ENCODE measurements at places on chromosomes 4 and X.

- DNase-seq, result no peak
These were observed 1.2 kb downstream of the RAB33B start for GRCh38 chr4:139455126-139455538.

DNA sequence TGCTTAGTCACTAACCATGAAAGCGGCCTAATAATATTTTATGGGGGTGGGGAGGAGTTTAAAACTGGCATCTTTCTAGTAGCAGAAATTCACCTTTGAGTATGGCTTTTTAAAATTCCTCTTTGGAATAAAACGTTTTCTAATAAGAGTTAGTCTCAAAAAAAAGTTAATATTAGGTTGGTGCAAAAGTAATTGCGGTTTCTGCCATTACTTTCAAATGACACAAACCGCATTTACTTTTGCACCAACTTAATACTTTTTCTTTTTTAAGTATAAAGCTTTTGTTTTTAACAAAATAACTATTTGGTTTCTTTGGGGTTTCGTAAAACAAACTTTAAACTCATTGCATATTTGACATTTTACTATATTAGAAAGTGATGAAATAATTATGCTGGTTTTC is 68.4 kb downstream of the FBXO8 start:
- no peak for DNase-seq

GRCh38 chr4:173538148-173538908 is 8.3 kb upstream of the HAND2 start:
- DNase-seq, result no peak

DNA sequence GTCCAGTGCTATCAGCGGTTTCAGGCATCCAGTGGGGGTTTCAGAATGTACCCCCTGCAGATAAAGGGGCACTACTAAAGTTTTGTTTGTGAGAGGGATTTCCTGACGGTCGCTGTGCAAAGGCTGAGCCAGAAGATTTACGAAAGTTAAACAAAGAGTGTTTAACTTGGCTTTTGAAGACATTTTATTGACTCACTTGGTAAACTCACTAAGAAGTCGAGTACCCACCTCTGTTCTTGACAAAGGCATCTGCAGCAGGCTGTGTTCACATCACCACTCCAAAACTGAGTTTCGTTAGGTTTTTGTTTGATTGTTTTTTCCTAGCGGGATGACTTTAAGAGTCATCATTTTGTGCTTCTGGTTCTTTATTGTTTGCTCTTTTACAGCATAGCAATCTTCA is 143.9 kb upstream of the TBL1X start:
- DNase-seq, result no peak

DNA sequence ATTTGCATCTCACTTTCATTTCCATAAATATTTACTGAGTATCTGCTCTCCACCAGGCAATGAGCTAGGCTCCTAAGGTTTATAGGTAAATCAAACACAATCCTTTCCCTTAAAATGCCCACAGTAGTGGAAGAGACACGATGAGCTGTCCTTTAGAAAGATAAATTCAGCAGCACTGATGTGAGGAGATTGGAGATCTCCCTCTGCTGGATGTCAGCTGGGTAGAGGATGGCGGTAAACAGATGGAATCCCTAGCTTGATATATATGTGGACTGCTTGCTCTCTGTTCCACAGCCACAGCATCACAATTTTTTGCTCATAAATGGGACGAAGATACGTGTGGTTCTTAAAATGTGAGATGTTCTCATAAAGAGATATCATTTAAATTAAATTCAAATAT is 216.4 kb upstream of the RASGEF1B start:
- peak; percentile 35 for DNase-seq

DNA sequence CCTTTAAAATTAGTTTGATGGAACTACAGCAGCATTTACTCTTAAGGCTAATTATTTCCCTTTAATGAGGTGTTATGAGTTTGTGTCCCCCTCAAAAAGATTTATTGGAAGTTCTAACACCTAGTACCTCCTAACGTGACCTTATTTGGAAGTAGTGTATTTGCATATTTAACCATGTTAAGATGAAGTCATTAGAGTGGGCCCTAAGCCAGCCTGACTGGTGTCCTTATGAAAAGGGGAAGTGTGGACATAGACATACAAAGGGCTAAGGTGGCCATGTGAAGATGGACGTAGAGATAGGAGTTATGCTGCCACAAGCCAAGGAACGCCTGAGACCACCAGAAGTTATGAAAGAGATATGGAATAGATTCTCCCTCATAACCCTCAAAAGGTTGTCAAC is 985.4 kb upstream of the INTU start:
- DNase-seq, result no peak

DNA sequence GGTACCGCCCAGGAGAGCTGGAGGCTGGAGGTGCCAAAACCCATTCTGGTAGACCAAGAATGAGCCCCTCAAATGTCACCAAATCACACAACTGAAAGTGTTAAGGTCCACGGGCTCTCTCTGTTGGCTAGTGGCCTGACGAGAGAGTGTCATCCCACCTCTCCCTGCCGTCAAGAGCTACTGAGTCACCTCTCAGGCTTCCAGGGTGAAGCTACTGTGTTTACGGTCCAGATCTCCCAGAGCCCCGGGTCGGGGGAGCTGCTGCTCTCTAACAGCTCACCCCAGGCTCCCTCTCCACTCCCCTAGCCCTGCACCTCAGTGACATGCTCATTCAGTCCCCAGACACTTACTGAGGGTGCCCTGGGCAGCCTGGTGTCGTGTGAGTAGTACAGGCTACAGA is 59.2 kb downstream of the ADGRG2 start:
- DNase-seq, result no peak

DNA sequence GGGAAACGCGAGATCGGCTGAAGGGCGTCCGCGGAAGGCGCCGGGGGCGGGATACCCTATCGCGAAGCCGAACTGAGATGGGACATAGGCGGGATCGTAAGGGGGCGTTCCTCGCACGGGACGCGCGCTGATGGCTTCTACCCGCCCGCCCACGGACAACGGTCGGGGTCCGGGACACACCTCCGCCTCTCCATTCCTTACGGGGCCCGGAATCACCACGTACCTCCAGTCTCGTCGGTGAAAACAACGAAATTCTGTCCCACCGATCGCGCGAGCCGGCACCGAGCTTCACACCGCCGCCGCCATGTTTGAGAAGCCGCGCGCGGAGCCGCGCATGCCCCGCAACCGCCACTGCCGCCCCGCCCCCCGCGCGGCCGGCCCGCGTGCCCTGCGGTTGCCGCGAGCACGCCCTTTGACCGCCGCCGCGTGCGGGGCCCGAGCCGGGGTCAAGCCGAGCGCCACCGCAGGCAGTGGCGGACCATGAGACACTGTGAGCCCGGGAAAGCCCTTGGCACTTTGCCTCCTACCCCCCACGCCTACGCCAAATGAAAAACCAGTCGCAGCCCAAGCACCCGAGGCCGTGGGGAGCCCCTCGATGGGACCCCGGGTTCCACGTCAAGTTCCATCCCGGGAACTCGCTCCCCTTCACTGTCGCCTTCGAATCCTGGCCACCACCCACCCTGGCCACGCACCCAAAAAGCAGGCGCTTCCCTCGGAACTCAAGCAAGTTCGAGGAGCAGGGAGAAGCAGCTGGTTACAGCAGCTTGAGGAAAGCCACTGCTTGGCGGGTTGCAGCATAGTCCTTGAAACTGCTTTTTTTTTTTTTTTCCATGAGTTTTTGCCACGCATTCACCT is at the start of gene SCML2:
TSS of gene SCML2 (minus strand) at position 320 of the 855 bp plus-strand sequence. CDS start 20,617 bp downstream, outside the sequence.
- peak; percentile 36 for DNase-seq

GRCh38 chr4:28759064-28759463 is 1898.4 kb downstream of the STIM2 start:
- no peak for DNase-seq

- no peak for DNase-seq
These were observed 1811.2 kb upstream of the PCDH10 start for GRCh38 chr4:131337936-131338335.

DNA sequence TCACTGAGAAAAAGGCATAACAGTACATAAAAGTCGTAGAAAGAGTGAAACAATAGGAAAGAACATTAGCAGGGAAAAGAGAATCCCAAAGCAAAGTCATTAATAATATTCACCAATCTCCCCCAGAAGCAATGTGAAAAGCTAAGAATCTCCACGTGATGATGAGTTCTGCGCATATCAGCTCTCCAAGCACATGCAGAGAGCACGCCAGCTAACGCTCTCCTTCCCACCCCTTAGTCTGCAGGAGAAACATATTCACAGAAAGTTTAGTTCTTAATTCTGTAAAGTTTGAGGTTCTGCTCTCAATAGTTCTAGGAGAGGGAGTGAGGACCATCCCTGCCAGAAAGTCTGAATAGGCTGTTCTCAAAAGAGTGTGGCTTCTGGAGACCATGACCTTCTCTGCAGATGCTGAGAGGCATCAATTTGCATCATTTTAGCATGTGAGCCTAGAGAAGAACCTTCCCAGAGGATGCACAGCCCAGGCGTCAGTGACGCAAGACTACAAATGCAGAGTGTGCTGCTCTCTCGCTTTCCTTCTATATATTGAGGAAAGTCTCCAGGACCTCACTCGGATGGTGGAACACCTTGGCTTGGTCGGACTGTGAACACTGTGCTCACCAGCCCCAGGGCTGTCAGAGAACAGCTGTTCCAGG is 51.3 kb upstream of the AFAP1 start:
- DNase-seq, result no peak

- DNase-seq, result no peak
These were observed 472.5 kb downstream of the INPP4B start for GRCh38 chr4:142373610-142374009.

DNA sequence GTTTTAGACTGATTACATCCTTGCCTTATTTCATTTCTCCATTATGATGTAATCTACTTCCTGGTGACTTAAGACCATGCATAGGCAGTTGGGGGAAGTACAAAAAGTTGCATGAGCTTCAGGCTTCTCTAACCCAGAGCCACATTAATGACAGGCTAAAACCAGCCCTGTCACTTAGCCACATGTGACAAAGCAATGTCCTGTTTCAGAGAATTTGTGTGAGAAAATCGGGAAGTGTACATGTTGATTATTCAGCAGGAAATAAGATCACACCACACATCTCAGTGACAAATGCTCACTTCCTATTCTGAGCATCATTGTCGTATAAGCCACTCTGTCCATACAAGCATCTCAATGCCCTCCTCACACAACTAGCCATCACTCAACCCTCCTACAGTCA is 98.5 kb upstream of the MAGEB16 start:
- no peak for DNase-seq

DNA sequence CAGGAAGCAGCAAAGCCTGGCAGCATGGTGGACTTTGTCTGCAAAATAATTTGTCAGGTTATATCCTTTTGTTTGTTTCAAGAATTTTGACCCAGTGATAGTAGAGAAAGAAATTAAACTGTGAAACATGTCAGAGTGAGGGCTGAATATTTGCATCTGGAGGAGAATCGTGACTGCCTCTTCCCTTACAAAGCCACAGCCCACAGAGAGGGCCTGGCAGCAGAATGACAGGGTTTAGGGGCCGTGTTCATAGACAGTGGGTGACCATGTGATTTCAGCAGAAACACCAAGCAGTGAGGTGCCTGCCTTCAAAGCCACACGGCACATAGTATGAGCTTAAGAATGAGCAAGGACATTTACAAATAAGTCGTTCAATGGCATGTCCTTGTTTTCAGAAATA is 24.4 kb upstream of the PLAC8 start:
- no peak for DNase-seq

DNA sequence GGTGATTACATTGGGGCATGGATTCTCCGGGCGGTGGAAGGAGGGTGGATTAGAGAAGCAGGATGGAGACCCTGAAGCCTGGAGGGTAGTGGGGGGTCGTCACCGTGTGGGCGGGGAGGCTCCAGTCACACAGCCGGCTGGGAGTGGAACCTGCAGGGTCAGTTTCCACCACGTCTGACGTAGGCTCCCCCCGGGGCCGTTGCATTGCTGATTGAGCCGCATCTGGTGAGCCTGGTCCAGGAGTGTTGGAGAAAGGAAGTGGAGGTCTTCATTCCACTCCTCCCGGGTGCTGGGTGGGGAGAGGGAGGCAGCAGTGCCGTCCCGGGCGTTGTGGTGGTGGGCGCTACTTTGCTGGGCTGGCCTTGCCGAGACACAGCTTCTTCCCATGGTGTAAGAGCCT is 28.1 kb downstream of the TBC1D14 start:
- DNase-seq, result no peak

DNA sequence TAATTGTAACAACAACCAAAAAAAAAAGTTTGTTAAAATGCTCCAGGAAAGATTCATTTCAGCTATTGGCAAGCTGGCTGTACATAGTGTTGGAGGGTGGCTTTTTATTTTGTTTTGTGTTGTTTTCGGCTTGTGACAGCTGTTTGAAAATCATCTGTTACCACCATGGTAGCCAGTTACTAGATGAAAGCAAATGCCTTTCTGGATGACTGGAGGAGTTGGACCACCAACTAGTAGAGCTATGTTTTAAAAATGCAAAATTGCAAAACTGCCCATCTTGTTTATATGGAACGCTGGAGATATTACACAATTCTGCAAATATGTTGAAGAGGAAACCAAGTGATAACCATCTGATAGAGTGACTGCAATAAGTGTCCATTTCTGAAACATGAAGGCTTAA is 53.2 kb upstream of the TNIP3 start:
- no peak for DNase-seq

DNA sequence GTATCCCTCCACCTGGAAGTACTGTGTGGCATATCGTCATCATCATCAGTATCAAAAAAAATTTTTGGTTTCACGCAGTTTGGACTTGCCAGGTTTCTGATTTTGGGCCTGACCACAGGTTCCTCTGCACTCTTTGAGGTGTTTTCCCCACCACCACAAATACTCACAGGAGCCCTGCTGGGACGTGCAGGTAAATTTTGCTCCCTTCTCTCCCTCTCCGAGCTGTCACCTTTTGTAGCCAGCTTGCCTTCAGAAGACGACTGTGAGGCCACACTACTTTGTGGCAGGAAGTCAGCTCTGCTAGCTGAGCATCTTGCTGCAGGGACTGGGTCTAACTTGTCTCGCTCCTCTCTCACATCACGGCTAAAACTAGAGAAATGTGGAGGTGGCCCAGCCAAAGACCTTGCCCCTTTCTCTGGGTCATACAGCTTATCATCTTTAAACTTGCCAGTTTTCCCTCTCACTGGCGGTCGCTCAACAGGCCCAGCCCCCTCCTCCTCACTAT is 2.8 kb downstream of the PJA1 start:
- DNase-seq, result peak; percentile 12

Measured in CD4-positive, alpha-beta T cell treated with Interleukin-6 for 4 hours (primary cell).